ENCODE measurements at places on chromosomes 16 and 17.

GRCh38 chr16:82248677-82249076, 78.7 kb upstream of the MPHOSPH6 start:
- no peak for DNase-seq

- no peak for DNase-seq
Observed at GRCh38 chr16:78242239-78242630, 142.8 kb downstream of the WWOX start.

- DNase-seq, result no peak
Observed at GRCh38 chr16:30532285-30533145, 2.1 kb downstream of the ZNF747 start.

GRCh38 chr16:3782566-3782965, 65.2 kb upstream of the TRAP1 start:
- DNase-seq, result no peak

- DNase-seq, result no peak
Observed at GRCh38 chr17:70307430-70308225, 138.3 kb downstream of the KCNJ2 start.

- no peak for DNase-seq
Observed at GRCh38 chr16:3220839-3221238, 14.1 kb downstream of the ZNF200 start.

DNA sequence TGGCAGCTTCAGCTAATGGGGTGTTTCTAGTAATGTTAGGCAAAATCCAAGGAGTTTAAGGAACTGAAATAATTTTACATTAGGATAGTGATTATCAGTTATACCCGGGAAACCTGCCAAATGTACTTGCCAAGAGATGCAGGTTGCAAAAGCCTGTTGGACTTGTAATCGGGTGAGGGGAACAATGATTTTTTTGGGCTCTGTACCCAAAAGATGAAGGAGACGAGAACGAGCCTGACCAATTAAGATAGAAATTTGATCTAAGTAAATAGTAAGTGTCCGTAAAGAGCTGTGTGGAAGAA, 56.3 kb upstream of the ARL4D start:
- no peak for DNase-seq

DNA sequence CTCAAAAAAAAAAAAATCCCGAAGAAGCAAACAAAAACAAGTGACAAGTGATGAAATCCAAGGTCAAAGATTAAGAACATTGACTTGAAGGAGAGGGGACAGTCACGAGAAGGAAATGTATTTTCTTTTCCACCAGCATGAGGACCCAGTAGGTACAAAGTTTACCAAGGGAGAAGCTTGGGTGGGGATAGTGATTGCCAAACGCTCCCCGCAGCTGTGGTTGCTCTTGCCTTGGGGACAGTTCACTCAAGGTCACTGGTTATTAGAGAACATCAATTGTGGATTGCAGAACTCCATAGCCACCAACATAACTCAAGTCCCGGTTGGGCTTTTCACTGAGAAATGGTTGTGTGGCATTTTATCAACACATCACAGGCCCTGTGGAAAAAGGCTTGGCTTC, 27.0 kb downstream of the RSL1D1 start:
- peak; percentile 71 for DNase-seq

GRCh38 chr16:52561910-52562741, 15.2 kb upstream of the TOX3 start:
- no peak for DNase-seq

GRCh38 chr17:15444805-15445204, 22.6 kb downstream of the CDRT4 start:
- DNase-seq, result no peak

GRCh38 chr16:83409347-83409746, 398.4 kb upstream of the HSBP1 start:
- DNase-seq, result no peak

DNA sequence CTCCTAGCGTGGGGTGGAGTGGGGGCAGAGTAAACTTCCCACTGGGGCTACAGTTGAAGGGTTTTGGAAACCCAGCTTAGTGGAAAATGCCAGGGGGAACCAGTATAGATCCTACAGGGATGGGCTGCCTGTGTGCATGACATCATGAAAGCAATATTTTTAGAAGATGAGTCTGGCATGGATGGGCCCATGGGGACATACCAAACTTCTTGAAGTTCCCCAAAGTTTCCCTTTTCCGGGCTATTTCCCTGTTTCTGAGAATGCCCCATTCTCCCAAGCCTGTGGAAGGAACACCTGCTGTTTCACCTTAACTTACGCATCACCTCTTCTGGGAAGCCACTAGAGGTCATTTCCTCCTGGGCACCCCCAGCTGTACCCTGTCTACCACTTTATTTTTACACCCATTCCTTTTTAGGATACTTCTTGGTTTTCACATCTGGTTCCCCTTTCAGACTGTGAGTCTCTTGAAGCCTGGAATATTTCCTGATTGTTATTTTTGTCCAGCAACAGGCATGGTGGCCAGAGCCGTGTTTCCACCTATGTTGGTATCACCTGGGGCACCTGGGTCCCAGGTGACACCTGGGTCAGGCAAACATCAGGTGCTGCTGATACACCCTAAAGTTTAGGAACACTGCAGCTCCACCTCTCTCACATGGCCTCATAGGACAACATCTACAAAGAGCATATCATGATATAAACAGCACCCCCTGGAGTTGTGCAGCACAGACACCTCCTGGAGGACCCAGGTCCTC, 9.8 kb downstream of the SOCS3 start:
- no peak for DNase-seq

DNA sequence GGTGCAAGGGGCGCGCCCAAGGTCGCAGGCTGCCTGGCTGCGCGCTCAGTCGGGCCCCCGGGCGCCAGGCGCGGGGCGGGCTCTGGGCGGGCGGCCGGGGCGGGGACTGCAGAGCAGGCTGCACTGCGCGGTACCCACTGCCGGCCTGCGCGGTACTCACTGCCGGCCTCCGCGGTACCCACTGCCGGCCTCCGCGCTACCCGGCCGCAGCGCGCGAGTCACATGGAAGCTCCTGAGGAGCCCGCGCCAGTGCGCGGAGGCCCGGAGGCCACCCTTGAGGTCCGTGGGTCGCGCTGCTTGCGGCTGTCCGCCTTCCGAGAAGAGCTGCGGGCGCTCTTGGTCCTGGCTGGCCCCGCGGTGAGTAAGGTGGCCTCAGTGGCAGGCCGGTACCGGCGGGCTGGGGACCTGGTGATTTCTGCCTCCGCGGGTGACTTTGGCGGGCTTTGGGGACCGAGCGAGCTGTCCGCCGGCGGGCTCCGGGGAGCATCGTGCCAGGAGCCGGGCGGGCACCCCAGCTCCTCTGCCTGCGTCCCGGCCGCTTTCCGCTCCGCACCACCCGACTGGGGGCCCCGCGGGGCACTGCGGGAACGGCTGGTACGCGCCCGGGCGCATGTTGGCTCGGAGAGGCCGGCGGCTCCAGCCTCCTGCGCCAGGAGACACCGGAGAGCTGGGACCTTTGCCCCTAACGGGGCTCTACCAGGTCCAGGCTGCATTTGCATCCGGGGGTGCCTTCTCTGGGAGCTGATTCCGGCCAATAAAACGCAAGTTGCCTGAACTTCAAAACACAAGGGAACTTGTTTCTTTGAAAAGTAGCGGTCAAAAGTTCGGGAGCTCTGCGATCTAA, at the start of gene SLC47A1:
TSS of gene SLC47A1 (plus strand) at position 137 of the 844 bp plus-strand sequence. CDS start at position 223, 86 bp downstream.
- DNase-seq, result peak; percentile 61

DNA sequence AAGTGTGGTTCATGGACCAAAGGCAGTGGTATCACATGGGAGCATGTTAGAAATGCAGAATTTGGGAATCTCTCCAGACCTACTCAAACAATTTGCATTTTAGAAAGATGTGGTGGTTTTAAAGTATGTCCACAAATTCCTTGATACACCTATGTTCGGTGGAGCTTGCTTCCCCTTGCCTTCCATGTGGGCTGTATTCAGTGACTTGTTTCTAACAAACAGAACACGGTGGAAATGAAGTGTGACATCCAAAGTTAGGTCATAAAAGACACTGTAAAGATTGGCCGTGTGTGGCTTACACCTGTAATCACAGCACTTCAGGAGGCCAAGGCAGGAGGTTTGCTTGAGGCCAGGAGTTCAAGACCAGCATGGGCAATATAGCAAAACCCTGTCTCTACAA, 16.7 kb downstream of the COQ7 start:
- no peak for DNase-seq

- DNase-seq, result peak; percentile 98
Observed at GRCh38 chr17:2392252-2393173, 8.3 kb downstream of the MNT start.

DNA sequence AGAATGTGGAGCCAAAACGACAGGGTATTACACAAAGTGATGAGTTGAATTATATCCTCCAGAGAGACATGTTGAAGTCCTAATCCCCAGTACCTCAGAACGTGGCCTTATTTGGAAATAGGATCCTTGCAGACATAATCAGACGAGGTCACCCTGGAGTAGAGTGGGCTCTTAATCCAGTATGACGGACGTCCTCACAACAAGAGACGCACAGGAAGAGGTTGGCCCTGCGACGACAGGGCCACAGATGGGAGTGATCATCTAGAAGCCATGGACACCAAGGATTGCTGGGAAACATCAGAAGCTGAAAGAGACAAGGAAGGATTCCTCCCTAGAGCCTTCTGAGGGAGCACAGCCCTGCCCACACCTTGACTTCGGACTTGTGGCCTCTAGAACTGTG, 142.4 kb upstream of the AXIN2 start:
- no peak for DNase-seq

DNA sequence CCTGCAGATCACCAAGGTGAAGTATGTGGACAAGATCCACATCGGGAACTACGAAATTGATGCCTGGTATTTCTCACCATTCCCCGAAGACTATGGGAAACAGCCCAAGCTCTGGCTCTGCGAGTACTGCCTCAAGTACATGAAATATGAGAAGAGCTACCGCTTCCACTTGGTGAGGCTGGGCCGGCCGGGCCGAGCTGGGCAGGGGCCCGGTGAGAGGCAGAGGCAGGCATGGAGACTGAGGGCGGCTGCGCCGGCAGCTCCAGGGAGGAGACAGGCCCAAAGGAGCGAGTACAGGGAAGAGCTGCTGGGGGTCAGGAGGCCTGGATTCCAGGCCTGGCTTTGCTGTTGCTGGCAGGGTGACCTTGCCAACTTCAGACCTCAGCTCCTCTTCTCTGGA, 8.3 kb downstream of the PRSS8 start:
- no peak for DNase-seq

- DNase-seq, result no peak
Observed at GRCh38 chr17:15513058-15513791, 45.8 kb upstream of the CDRT4 start.

GRCh38 chr17:48752399-48753288, 24.1 kb upstream of the HOXB13 start:
- DNase-seq, result no peak

DNA sequence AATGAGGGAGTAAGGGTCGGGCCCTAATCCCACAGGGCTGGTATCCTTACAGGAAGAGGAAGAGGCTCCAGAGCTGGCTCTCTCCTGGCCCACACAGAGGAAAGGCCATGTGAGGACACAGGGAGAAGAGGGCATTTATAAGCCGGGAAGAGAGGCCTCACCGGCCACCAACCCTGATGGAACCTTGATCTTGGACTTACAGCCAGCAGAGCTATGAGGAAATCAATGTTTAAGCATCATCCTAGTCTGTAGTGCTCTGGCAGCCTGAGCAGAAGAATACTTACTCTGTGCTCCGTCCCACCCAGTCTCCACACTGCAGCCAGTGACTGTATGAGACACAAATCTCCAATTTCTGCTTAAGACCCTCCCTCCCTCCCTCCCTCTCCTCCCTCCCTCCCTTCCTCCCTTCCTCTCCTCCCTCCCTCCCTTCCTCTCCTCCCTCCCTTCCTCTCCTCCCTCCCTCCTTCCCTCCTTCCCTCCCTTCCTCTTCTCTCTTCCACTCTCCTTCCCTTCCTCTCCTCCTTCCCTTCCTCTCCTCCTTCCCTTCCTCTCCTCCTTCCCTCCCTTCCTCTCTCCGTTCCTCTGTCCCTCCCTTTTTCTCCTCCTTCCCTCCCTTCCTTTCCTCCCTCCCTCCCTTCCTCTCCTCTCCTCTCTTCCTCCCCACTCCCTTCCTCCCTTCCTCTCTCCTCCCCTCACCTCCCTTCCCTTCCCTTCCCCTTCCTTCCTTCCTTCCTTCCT, 8.9 kb upstream of the TMEM220 start:
- DNase-seq, result no peak

DNA sequence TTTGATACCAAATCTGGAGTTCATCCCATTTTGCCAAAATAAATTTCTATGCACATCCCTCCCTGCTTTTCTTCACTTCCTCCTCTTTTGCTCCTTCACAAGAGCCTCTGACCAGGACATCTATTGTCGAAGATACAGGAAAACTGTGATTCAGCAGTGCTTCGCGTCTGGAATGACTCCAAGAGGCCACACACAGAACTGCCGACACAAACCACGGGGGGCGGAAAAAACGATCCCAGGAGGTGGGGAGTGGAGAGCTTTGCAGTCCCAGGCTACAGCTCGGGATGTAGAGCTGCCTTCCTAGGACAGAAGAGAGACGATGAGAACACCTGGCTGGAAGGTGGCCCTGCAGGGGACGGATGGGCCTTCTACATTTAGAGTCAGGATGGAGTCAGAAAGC, 102.8 kb downstream of the XYLT1 start:
- peak; percentile 43 for DNase-seq

DNA sequence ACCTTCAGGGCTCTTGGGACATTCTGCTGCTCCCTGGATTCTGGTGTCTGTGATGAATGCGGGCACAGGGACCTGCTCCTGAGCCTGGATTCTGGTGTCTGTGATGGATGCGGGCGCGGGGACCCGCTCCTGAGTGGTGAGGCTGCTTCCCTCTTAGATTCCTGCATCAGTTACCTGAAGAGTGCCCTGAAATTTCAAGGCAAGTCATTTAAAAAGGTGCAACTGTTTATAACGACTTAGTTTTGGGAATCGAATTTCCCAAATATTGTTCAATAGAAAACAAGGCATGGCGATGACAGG, 7.0 kb downstream of the TMEM204 start:
- no peak for DNase-seq

GRCh38 chr17:78239489-78239931, 8.1 kb downstream of the TMEM235 start:
- no peak for DNase-seq

GRCh38 chr16:65681406-65681805, 559.5 kb upstream of the CDH11 start:
- no peak for DNase-seq

DNA sequence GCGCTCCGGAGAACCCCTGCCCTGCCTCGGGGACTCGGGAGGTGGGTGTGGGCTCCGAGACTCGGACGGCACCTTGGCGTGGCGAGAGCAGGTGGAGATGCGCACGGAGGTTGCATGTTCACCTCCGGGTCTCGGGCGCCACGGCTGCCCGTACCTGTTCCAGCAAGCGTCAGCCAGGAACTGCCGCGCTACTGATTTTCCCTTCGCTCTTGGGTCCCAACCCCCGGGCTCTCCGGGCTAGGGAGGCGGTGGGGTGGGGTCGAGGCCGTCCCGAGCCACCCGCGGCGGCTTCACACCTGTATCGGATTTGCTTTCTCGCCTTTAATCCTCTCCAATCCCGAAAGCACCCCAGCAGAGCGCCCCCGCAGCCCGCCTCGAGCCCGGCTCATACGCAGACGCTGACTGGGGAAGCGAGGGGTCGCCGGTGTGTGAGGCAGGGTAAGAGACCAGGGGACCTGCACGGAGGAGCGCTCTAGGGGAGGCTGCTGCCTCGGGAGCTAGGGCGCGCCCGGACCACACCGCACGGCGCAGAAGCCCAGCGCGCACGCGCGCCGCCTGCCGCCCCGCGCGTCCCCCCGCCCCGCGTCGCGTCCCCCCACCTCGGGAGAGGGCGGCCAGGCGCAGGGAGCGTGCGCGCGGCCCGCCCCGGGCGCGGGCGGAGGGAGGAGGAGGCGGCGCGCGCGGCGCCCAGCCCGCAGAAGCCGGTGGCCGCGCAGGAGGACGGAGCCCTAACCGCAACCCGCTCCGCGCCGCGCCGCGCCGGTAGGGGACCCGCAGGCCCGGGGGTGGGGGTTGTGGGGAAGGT, at the start of gene DUSP14:
TSS of gene DUSP14 (plus strand) at position 695 of the 805 bp plus-strand sequence. CDS start 22,382 bp downstream, outside the sequence.
- DNase-seq, result peak; percentile 87
